ENCODE measurements at places on chromosomes 7 and 10. TPM values are rescaled to one million over a fixed set of nuclear protein-coding genes. Genes with fewer than 3 reads are reported as not detected.

- H3K36me3 ChIP-seq = no peaks in the 10 kb centered on the region
- H3K4me1 ChIP-seq = no peaks in the 10 kb centered on the region
- H3K4me3 ChIP-seq = no peak overlapping the region
- H3K27ac ChIP-seq = no peak overlapping the region
- no peaks in the 10 kb centered on the region for H3K27me3 ChIP-seq
Observed at GRCh38 chr7:120677535-120677934, 180.4 kb downstream of the TSPAN12 start.

GRCh38 chr7:155776606-155777005 is 35.7 kb downstream of the SHH start:
- no peak overlapping the region for H3K27ac ChIP-seq
- DNase-seq = no peak
- H3K4me1 ChIP-seq = peaks cover 20% of the 10 kb centered on the region
- peaks cover 3% of the 10 kb centered on the region for H3K36me3 ChIP-seq

- no peak overlapping the region for H3K4me3 ChIP-seq
- H3K36me3 ChIP-seq = no peaks in the 10 kb centered on the region
- no peak overlapping the region for H3K27ac ChIP-seq
- H3K4me1 ChIP-seq = no peaks in the 10 kb centered on the region
Observed at GRCh38 chr7:8724080-8724718, 290.8 kb downstream of the NXPH1 start.

GRCh38 chr7:130970196-130970595 is 236.2 kb upstream of the KLF14 start:
- H3K4me1 ChIP-seq = no peaks in the 10 kb centered on the region
- no peak overlapping the region for H3K4me3 ChIP-seq
- H3K36me3 ChIP-seq = no peaks in the 10 kb centered on the region
- H3K27ac ChIP-seq = no peak overlapping the region
- H3K27me3 ChIP-seq = no peaks in the 10 kb centered on the region

- no peak for DNase-seq
- peaks cover 2% of the 10 kb centered on the region for H3K36me3 ChIP-seq
- no peaks in the 10 kb centered on the region for H3K27me3 ChIP-seq
- no peak overlapping the region for H3K4me3 ChIP-seq
Observed at GRCh38 chr7:47501406-47501805, 80.5 kb downstream of the TNS3 start.

TRIM4 gene
- total RNA-seq = 22.5 TPM
